Fibroblast of the aortic adventitia (primary cell): ENCODE measurements at places on chromosomes 5 and 9. TPM values are rescaled to one million over a fixed set of nuclear protein-coding genes. Genes with fewer than 3 reads are reported as not detected.

Gene FGD3
- total RNA-seq, result not detected in 2 replicates

Gene SLC25A48
- total RNA-seq, result not detected in 2 replicates

Gene BARHL1
- total RNA-seq, result not detected in 2 replicates

Gene NTRK2
- 3.3 and 9.7 TPM in 2 replicates for total RNA-seq

Gene BTNL3
- not detected in 2 replicates for total RNA-seq

Gene CA9
- total RNA-seq, result 0.45 and 1.5 TPM in 2 replicates

Gene DOK3
- 0.99 and 1.3 TPM in 2 replicates for total RNA-seq

Gene ZNF367
- total RNA-seq, result 0.33 and 31.3 TPM in 2 replicates

Gene CDC20B
- not detected in 2 replicates for total RNA-seq

Gene BTNL8
- total RNA-seq, result not detected in 2 replicates

Gene TLR4
- total RNA-seq, result 4.8 and 16.8 TPM in 2 replicates

Gene GGTA1
- total RNA-seq, result 0.18 TPM in 1 of 2 replicates, not detected in the other
